CD4-positive, alpha-beta memory T cell (primary cell): ENCODE measurements at places on chromosomes 5 and 9.

DNA sequence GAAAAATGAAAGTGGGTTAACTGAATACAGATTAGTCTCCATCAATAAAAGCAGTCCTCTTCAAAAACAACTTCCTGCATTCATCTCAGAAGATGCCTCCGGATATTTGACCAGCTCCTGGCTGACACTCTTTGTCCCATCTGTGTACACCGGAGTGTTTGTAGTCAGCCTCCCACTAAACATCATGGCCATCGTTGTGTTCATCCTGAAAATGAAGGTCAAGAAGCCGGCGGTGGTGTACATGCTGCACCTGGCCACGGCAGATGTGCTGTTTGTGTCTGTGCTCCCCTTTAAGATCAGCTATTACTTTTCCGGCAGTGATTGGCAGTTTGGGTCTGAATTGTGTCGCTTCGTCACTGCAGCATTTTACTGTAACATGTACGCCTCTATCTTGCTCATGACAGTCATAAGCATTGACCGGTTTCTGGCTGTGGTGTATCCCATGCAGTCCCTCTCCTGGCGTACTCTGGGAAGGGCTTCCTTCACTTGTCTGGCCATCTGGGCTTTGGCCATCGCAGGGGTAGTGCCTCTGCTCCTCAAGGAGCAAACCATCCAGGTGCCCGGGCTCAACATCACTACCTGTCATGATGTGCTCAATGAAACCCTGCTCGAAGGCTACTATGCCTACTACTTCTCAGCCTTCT lies 16.6 kb downstream of the F2R start:
- DNase-seq = no peak

DNA sequence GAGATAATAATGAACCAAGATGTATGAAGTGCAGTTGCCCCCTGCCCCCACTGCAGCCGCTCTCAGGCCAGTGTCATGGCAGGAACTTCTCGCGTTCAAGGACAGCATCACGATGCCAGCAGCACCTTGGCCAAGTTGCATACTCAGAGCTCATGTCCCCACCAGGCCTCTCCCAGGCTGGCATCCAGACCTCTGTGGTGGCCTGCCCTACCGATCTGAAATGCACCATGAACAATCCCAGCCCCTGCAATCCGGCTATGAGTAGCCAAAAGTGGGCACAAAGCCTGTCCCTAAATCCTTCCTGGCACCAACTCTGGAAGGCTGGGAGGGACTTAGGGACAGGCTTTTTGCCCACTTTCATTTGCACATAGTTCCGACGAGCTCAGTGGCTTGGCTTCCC lies 140.9 kb downstream of the PAX5 start:
- DNase-seq = no peak

DNA sequence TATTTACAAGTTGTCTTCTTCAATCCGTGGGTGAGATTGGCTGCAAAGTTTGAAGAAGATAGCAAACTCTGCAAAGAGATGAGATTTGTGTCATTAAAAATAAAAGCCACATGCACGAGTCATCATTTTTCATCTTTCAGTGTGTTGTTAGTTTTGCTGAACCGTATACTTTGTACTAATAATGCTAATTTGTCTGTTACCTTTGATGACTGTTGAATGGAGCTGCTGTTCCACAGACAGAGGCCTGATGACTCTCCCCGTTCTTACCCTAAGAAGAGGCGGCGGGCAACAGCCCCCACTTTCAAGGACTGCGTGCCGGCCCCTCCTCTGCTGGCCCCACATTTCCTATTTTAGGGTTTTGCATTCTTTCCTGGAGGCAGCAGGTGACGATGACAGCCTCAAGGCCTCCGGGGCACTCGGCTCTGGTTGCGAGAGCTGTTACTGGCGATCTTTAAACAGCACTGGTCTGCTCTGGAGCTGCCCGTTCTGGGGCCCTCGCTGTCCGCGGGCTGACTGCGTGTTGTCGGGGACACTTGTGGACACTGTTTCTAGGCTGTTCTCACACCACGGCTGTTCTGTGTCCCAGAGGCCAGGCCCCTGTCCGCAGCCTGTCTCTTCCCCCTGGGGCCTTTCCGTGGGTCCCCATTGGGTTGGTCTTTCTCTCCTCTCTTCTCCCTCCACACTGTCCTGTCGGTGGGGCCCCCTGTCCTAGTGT lies 35.1 kb downstream of the NDUFS6 start:
- no peak for DNase-seq

- no peak for DNase-seq
Measured at GRCh38 chr9:134293031-134293521, 33.2 kb upstream of the RXRA start.

DNA sequence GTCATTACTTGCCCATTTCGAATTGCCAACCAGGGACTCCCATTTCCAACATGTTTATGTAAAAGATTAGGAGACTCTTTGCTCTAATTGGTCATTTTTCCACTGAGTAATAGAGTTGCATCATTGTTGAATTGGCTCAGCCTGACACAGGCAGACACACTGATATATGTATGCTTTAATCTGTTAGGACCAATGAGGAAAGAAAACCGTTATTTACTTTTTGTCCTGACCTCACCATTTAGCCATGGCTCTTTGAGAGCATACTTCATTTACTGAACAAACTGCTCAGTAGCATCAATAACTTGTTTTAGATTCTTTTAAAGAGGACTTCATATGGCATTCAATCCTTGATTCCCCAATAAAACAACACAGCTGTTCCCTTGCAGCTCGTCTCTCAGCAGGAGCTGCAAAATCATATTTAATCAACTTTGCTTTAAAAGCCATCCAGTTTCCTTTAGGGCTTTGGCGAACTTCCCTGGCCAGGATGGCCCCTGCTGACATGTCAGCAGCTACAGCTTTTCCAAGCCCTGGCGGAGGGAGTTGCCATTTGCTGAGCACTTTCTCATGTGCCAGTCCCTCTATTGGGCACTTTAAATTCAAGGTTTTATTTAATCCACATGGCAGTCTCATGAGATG lies 251.5 kb upstream of the TNC start:
- DNase-seq = no peak
